Activated CD8-positive, alpha-beta memory T cell treated with anti-CD3 and anti-CD28 coated beads for 24 hours (primary cell): ENCODE measurements at places on chromosomes 2 and 18.
A peak's percentile ranks its signal among the peaks of the same experiment; 100 is the strongest.

- DNase-seq = no peak
Observed at GRCh38 chr2:2788076-2788475, 457.0 kb upstream of the MYT1L start.

DNA sequence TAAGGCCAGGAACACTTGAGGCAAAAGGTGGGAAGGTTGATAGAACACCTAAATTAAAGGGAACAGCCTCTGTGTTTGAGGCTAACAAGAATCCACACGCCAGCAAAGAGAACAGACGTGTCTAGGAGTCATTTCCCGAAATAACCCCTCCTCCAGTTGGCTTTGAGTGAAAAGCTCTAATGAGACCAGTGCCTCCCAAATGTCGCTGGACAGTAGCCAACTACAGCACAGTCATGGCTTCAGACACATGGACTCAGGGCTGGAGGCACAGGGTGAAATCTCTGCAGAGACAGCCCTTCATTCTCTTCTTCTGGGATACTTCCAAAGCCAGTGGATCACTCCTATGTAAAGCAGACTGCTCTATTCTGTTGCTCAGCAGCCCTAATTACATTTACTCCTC, 49.6 kb downstream of the SOWAHC start:
- DNase-seq = no peak

GRCh38 chr2:39139511-39140237, 18.8 kb upstream of the SOS1 start:
- no peak for DNase-seq

DNA sequence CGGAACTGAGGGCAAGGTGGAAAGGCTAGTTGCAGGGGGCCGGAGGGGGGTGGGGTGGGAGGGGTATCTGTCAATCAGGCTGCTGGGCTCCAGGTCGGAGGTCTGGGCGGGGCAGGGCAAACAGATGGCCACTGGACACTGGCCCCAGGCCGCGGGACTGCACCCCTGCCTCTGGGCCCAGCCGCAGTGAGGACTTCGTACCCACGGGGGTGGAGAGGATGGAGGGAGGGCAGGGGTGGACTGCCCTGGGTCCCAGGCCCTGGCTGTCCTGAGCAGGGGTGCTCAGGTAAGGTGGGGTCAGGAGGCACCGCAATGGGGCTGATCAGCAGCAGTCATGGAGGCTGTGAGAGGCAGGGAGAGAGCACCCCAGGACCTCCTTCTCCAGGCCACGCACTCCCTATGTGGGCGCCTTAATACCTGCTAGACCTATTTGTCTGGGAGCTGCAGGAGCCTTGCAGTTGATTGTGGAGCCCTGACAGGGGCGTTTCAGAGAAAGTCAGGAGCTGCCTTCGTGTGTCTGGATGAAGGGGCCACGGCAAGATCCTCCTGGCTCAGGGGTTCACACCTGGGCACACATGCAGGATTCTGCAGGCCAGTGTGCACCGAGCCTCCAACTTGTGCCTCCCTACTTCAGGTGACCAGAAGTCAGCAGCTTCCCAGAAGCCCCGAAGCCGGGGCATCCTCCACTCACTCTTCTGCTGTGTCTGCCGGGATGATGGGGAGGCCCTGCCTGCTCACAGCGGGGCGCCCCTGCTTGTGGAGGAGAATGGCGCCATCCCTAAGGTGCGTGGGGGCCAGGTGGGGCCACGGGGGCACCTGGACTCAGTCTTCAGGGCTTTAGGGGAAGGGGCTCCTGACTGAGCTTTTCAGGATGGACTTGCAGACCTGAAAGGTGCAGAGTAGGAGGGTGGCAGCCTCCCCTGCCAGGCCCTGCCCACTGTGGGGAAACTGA, 1.5 kb downstream of the CTDSP1 start:
- DNase-seq = peak; percentile 65

DNA sequence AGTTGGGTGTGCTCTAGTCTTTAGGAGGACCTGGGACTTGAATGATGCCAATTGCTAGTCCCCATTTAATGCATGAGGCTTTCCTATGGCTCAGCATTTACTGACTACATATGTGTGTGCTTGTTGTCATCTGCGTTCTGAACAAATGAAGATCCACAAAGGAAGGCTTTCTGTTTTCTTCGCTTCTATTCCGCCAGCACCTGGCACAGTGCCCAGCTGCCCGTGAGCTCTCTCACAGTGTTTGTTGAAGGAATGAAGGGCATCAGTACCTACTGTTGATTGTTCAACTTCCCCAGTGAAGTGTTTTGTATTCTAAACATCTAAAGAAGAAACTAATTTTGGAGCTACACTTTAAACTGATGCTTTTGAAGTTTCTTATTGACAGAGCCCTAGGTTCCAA, 122.4 kb upstream of the LINC00305 start:
- no peak for DNase-seq

DNA sequence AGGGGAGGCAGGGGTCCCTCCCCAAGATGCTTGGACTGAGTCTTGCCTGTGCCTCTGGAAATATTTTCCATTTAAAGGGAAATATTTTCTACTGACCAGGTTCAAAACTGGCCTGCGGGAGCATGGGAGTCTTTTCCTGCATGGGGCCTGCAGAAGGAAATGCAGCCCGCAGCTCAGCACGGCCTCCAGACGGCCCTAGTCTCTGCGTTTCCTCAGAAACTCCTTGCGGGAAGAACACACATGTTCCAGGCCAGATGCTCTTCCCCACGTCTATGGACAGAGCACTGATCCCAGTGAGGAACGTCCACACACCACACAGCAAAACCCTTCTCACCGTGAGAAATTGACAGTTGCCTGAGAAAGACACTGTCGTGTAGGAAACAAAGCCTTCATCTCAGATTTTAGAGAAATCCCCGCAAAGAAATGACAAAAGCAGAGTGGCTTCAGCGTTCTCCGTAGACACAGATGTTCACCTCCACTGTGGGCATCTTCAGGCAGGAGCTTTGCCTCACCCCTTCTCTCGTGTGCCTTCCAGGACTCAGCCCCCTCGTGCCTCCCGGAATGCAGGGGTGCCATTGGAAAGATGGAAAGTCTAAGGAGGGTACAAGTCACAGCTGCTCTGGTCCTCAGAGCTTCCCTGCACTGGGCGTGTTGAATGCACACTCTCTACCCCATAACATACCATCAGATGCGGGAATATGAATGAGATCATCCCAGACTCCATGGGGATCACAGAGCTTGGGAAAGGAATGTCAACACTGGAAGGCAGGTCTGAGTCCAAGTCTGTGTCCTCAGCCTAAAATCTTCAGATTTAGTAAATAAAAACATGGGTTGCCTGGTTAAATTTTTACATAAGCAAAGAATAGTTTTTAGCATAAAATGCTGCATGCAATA, 438.7 kb upstream of the SALL3 start:
- DNase-seq = no peak

DNA sequence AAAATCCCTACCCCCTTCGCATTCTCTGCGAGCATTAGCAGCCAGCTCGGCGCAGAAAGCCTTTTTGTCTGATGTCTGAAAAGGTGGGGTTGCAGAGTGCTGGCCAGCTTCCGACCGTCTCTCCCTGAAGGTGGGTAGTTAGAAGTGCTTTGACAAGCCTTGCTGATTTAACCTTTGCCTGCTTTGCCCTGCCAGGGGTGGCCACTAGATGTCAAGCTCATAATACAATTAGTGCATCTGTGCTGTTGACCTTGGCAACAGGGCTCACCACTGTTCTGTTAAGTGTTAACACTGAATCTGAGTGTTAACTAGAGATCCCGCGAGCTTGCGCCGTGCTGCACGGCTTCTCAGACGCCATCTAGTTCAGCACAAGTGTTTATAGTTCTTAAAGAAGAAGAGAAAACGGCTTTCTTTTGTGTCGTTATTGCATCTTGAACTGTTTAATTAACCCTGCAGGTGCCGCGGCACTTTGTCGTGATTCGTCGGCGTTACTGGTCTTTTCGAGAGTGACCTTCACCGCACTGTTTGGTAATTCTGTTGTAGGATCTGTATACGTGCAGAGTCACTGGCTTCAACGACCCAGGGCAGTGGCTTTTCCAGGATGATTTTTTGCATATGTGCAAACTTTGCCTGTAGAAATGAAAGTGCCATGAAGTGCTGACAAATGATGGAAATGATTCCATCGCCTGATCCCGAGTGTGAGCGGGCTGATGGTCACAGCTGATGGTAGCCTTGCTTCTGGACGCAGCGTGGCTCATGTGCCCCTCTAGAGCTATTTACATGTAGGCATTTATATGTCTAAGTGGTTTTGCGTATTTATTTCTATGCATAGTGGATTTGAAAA, 5.5 kb downstream of the SALL3 start:
- DNase-seq = no peak

DNA sequence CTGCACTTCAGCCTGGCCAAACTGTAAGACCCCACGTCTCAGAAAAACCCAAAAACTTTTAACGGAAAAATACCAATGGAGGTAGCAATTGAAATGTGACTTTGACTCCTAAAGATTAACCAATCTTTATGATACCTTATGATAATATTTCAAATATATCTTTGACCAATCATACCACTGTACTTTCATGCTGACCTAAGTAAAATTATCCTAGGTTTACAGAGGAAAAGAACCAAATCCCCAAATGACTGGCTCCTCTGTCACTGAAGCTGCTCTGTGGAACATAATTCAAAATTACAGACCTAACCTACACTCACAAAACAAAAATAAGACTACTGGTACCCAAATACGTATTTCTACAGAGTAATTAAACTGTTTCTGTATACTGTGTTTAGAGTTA, 7.7 kb upstream of the STPG4 start:
- DNase-seq = no peak

DNA sequence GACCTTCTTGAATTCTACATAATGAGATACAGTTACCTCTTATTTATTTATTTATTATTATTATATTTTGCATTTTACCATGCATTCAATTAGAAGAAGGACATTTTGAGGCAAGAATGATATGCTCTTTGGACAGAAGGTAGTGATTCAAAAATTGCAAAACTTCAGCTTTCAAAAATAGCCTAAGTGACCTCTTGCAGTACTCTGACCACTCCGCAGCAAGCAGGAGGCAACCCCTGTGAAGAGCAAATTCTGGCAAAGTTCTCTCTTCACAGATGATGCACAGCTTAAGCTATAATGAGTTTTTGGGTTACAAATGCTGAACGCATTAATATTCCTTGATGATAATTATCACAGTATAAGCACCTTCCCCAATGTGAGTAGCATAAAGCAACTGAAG, 170.0 kb downstream of the ZNF521 start:
- no peak for DNase-seq

- DNase-seq = peak; percentile 65
Observed at GRCh38 chr18:3995476-3996102, 459.5 kb downstream of the DLGAP1 start.

DNA sequence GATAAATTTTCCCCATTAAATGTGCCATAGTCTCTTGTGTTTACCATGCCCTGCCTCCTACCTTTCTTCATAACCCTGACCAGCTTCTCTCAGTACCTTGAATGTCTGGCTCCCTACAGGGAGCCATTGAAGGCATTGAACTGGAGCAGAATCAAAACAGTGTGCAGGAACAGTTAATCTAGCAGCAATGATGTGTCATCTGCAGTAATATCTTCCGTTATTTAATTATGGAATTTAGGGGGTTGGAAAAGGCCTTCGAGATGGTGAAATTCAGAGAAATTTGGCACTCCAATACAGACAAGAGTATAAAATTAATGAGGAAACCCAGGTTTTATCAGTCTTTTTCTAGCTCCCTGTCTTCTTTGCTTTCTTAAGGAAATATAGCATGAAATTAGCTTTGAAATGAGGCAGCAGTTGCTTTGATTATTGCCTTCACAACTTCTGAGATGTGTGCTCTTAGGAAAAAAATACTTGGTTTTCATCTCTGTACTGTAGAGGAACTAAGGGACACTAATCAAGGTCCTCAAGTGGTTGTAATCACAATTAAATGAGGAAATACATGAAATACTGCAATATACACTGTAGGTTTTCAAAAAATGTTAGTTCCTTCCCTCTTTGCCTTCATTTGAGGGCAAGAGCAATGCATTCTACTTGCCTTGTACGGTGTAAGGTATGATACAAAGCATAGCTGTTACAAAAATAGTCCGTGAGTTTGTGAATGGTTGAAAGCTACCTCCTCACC, 369.1 kb downstream of the SETBP1 start:
- DNase-seq = no peak

- no peak for DNase-seq
Observed at GRCh38 chr18:8406186-8406867, 202.9 kb upstream of the RAB12 start.

GRCh38 chr2:110832740-110833139, 100.4 kb downstream of the ACOXL start:
- DNase-seq = no peak

- peak; percentile 24 for DNase-seq
Observed at GRCh38 chr2:626491-627339, 50.5 kb downstream of the TMEM18 start.

DNA sequence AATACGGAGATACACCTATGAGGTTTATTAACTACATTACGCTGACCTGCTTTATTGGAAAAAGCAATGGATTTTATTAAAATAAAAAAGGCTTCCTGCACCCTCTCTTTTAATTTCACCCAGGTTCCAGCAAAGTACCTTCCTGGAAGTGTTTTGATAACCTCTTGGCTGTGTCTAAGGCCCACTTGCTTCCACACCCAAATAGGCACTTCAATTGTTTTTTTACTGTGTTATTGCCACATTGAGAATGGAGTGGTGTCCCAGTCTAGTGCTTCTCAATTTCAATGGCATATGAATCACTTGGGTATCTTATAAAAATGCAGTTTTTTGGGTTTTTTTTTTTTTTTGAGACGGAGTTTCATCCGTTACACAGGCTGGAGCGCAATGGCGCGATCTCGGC, 47.6 kb downstream of the SF3B1 start:
- no peak for DNase-seq

DNA sequence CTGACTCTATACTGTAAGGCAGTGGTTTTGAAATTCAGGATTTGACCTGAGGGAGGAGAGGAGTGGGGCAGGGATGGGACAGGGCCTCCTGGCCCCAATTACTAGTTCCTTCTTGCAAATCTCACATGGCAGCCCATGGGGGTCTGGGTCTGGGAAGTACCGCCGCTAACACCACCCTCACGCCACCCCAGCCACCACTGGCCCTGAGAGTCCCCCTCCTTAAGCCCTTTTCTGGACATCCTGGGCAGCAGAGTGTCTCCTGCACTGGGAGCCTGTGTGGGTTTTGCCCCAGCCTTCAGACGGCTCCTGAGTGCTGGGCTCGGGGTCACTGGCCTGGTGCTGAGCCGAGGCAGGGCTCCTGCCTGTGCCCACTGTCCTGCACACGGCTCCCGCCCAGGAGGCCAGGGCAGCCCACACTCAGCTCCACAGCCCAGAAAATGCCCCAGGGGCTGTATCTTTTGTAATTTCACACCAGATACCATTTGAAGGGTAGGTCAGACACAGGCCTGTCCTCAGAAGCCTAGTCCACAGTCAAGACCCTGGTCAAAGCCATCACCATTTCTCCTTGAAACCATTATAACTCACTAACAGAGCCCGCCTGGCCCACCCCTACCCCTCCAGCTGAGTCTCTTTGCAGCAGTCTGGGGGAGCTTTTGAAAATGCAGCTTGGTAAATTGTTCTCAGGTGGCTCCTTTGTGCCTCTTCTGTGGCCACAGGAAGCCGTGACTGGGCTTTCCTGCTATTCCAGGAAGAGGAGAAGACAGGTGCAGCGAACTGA, 55.1 kb downstream of the CYP27C1 start:
- DNase-seq = no peak

- peak; percentile 74 for DNase-seq
Observed at GRCh38 chr2:71071681-71072398, 3.4 kb downstream of the NAGK start.

GRCh38 chr2:172993139-172993538, 82.5 kb upstream of the MAP3K20 start:
- no peak for DNase-seq
